AG08395 (cell line): ENCODE measurements at places on chromosomes 1 and 21.

DNA sequence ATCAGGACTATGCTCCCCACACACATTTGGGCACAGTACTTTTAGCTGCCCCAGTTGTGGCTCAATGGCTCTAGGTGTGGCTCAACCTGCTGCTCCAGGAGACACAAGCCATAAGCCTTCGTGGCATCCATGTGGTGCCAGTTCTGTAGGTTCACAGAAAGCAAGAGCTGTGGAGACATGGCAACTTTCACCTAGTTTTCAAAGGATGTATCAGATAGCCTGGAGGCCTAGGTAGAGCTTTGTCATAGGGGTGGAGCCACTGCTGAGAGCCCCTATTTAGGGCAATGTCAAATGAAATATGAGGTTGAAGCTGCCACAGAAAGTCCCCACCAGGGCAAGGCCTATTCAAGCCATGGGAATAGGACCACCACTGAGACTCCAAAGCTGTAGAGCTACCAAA lies 210.5 kb downstream of the LMO4 start:
- DNase-seq = no peak

- no peak for DNase-seq
These were observed 155.8 kb upstream of the BRINP3 start for GRCh38 chr1:190633488-190633887.

GRCh38 chr1:54287801-54288211 lies 87.8 kb downstream of the MRPL37 start:
- DNase-seq = peak; percentile 60

- no peak for DNase-seq
These were observed 56.4 kb downstream of the OBSCN start for GRCh38 chr1:228264090-228264829.

- DNase-seq = peak; percentile 48
These were observed 64.0 kb upstream of the HMCN1 start for GRCh38 chr1:185670187-185670627.

DNA sequence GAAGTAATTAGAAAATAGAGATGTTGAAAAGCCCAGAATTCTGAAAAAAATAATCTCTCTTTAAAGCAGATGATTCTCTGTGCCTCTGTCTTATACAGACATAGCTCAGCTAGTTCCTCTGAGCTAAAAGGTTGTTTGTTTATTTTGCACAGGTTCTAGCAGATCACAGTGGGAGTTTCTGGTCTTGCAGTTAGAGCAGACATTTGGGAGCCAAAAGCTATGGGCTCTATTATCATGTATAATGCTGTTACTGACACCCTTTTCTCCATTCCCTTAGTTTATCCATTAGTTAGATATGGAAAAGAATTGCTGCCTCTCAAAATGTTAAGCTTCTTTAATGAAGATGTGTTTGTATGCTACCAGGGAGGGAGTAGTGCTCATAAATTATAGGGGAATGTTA lies 20.5 kb upstream of the CD55 start:
- DNase-seq = no peak

- DNase-seq = peak; percentile 93
These were observed 20.4 kb downstream of the OLFML2B start for GRCh38 chr1:162003061-162003829.

DNA sequence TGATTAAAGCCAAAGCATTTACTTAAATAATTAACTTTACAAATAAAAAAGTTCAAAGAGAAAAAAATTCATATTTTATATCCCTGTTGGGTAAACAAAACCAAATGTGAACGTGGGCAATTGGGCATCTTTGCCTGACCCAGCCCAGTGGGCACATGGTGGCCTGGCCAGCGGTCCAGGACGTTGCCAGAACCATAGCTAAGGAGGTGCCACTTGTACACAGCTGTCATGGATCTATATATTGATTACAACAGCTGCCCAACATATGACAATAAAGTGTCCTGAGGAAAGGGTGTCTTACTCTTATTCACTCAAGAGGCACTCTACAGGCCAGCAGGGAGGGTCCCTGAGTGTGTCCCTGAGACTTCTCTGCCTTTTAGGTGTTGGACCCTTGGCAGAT lies 78.5 kb downstream of the BCAR3 start:
- no peak for DNase-seq

DNA sequence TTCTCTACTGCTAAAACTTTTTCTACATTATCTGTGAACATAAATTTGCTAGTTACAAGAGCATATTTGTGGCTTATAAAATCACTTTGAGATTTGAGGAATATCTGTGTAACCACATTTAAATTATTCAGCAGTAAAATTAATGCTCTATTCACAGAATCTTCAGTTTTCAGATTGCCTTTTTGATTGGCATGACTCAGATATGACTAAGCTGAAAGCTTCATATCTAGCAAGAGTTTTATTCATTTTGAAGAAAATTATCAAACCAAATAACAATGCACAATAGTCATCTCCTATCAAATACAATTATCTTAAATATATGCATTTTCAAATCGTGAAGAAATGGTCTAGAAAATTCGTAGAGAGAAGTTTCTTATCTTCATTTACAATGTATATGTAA lies 1498.2 kb upstream of the B3GALT2 start:
- no peak for DNase-seq

DNA sequence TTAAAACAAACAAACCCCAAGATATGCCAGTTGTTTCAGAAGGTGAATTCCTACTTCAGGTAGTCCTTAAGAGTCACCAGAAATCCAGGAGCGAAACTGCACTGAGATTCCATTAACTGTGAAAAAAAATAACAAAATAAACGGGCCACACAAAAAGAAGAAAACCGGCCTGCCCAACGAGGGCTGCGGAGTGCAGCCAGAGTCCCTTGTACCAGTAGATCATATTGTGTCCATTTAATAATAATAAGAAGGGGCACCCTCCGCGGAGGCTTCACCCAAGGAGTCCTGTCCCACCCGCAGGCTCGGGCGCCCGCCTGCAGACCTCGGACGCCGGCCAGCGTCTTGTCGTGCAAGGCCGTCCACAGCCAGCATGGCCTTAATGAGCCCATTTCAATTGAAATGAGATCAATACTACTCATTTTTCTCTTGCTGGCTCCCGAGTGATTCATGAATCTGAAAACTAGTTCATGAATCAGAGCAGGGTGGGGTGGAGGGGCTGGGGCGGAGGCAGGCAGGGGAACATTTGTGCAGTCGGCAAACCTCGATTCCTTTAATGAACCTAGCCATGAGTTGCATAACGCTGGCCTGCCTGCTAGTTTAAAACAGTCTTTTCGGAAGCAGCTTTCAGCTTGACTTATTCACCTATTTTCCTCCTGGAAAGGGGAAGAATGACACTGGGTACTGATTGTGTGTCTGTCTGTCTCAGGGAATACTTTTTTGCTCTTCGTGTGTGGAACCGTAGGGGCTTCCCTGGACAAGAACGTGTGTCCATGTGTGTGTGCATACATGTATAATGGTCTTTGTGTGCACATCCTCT lies 113.1 kb upstream of the IRF2BP2 start:
- DNase-seq = peak; percentile 68

- DNase-seq = no peak
These were observed 60.1 kb downstream of the RGS13 start for GRCh38 chr1:192696082-192696481.

DNA sequence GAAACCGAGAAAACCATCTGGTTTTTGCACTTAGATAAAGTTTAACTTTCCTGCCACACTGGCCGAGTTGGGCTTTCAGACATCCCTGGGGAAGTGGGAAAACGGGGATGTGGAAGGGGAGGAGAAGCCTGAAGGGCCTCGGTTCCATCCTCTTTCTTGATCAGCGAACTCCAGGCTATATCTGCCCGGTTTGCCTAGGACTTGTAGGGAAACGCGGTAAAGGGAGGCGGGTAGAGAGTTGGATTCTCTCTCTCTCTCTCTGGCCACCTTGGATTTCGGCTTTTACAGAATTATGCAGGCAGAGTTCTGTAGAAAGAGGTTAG lies 4.6 kb upstream of the LHX8 start:
- no peak for DNase-seq

- no peak for DNase-seq
These were observed 77.6 kb upstream of the COA6 start for GRCh38 chr1:234295626-234296025.

DNA sequence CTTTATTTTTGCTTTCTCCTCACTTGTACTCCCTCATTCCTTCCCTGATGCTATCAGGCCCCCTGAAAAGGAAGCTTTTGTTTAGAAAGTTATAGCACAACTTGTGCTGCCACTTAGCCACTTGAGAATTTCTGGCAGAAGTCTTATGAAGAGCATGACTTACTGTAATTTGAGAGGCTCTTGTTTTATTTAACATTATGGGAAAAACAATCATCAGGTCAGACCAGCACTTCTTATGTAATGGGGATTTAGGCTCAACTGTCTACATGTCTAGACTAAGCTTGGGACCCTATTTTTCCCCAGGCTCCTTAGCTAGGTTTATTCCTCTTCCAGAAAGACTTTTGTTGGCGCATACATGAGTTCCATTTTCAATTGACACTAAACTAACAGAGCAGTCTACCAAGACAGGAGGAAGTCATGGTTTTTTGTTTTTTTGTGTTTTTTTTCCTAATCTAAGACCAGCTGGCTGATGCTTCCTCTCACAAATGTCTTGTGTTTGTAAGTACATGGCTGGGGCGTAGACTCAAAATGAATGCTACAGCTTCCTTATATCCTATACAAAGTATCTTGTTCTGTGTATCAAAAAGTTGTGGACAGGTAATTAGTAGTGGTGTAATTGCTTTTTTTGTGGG lies 31.5 kb downstream of the TNFSF4 start:
- DNase-seq = no peak

DNA sequence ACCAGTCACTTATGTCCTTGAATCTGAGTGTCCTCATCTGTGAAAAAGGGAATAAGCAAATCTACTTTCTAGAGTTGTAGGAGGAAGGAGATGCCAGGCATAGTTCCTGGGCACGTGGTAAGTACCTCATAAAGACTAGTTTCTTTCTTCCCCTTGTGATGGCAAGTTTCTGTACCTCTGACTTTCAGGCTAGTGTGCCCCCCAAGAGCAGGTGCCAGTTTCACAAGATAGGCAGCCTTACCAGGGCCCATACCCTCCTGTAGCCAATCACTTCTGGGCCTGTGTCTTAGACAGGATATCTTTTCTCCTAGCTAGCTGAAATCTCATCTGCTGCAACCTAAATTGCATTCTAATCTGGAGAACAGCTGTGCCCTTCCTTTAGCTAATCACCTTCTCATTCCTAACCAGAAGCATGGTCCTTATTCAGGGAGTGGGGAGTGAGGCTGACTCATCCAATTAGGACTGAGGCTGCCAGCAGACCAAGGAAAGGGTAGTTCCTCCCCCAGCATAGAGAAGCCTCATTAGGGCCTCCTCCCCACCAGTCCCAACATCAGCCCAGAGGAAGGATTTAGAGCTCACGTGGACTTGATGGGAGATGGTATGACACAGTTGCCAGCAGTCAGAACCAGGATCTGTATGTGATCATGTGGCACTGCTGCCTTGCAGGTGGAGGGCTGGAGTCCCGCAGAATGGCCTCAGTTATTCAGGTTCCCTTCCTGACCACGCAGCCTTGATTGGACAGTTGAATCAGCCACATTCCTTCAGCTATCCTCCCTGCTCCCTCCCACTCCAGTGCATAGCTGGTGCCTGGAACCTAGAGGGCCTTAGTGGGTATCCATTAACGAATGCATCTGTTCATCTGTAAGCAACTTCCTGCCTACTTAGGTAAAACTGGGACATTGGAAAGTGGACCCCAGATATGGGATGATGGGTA lies 7.9 kb downstream of the KLHDC8A start:
- no peak for DNase-seq

DNA sequence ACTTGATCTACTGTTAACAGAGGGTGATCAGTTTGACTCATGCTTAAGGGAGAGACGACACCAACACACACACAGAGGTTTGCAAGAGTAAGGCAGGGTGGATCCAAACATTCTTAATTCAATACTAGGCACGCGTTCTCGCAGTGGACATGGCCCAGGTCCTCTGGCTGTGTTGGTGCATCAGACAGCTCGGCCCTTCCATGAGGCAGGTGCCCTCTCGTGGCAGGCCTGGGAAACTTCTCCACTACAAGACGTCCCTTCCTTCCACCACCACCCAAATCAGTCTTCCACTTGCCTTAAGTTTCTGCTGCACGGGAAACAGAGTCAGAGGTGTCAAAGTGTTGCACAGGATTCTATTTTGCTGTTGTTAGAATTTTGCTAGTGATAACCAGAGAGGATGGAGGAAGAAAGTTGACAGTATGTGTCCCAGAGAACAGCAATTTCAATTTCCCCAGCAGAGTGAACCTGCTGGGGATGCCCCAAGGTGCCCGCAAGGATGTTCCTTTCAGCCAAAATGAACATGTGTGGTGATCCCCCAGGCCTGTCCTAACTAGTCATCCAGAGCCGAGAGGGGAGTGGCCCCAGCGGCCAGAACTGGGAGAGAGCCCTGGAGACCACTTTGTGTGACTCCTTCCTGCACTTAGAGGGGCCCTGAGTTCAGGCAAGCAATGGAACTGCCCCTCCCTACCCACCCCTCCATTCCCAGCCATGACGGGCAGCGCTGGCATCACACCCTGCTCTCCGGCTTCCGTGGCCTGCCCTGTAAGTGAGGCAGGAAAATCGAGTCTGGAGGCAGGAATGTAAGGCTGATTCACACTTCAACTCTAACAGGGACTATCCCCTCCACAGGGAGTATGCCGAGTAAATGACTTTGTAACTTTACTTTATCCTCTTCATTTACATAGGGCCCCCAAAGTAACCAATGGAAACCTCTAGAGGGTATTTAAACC lies 34.8 kb downstream of the MX1 start:
- peak; percentile 88 for DNase-seq

- no peak for DNase-seq
These were observed 174.2 kb downstream of the TNR start for GRCh38 chr1:175569117-175569743.

- DNase-seq = no peak
These were observed 95.2 kb downstream of the ITPKB start for GRCh38 chr1:226643611-226644540.

DNA sequence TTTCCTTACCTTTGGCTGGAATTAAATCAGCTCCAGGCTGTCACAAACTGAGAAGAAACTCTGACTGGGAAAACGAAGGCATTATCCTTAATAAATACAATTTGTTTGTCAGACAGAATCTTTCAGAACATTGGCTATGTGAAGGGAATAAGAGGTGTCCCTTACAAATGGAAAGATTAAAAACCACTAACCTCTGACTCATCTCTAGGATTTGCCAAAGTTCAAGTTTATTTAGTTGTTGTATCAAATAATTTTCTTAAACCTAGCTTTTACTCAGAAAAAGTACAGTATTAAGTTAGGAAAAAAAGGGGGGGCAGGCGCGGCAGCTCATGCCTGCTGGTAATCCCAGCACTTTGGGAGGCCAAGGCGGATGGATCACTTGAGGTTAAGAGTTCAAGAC lies 15.7 kb downstream of the SERTAD4 start:
- DNase-seq = no peak

DNA sequence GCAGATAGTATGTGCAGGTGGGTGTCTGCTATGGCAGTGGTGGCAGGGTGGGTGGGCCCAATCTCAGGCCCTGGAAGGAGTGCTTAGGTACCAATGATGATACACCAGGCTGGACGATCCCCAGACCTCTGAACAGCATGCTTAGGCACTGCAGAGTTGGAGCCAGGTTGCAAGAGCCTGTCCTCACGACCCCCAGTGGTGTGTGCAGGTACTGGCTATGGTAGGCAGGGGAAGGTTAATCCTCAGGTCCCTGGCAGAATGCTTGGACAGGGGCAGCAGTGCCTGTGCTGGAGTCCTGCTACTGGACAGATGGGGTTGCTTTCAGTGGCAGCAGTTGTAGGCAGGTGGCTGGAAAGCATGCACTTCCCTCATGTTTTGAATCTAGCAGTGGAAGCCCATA lies 100.5 kb upstream of the NEK7 start:
- no peak for DNase-seq

- DNase-seq = peak; percentile 66
These were observed 105.9 kb upstream of the C21orf91 start for GRCh38 chr21:17925000-17925610.
